A673 (cell line): ENCODE measurements at places on chromosomes 7 and 10. TPM values are rescaled to one million over a fixed set of nuclear protein-coding genes. Genes with fewer than 3 reads are reported as not detected.
A peak's percentile ranks its signal among the peaks of the same experiment; 100 is the strongest.

GPR15LG gene
- not detected in 2 replicates for total RNA-seq

DNA sequence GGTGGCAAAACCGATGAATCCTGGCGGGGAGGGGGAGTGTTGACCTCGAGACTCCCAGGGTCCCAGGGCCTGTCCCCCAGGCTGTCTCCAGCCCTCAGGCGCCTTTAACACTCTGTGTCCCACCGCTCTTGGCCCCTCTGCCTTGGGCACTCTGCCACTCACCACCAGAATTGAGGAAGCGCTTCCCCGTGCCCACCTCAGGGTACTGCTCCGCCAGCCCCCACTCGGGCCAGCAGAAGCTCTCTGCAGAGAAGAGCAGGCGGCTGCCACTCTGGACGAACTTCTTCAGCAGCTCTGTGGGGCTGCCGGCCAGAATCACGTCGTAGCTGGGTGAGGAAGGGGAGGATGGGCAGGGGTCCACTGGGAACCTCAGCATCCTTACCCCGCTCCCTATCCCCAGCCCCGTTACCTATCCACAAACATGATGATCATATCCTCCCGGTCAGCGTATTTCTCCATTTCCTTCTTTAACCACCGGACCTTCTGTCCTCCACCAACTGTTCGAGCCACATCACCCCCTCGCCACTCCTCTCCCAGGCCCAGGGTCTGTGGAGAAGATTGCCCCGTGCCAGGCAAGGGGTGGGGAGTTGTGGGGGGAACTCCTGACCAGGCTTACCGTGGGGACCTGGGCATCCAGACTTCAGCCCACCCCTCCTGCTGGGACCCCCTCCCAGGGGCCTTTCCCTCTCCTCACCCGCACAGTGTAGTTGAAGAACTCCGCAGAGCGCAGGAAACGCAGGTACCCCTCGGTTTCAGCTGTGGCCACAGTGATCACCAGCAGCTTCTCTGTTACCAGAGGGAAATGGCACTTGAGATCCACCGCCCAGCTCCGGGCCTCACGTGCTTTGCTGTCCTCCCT lies 1.2 kb downstream of the PLOD3 start:
- DNase-seq = no peak

GRCh38 chr7:41199136-41199535 lies 503.8 kb downstream of the INHBA start:
- no peak for DNase-seq

- no peak for DNase-seq
These were observed 1.3 kb upstream of the CUEDC2 start for GRCh38 chr10:102433619-102434046.

PKD2L1 gene
- not detected in 2 replicates for total RNA-seq

GRCh38 chr10:12660812-12661211 lies 311.5 kb downstream of the CAMK1D start:
- DNase-seq = no peak

SPAG6 gene
- total RNA-seq = 0.39 and 0.74 TPM in 2 replicates

MSMB gene
- not detected in 2 replicates for total RNA-seq

DNA sequence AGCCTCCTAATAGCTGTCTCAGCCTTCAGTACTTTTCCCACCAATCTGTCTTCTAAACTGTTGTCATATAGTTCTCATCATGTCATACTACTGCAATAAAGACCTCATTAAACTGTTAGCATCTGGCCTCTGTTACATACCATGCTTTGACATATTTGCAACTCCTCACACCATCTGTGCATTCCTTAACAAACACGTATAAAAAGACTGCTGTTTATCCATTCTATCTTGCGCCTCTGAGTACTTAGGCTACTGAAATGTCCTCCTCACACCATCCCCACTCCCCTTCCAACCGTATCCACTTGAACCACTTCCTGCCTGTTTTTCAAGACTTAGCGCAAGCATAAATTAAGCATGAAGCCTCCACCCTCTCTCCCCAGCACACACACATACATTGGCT lies 41.6 kb downstream of the SLC16A9 start:
- peak; percentile 56 for DNase-seq

- DNase-seq = no peak
These were observed 180.1 kb downstream of the RAPGEF5 start for GRCh38 chr7:22176791-22177412.

- DNase-seq = no peak
These were observed 255.3 kb downstream of the CELF2 start for GRCh38 chr10:11272915-11273389.

DNA sequence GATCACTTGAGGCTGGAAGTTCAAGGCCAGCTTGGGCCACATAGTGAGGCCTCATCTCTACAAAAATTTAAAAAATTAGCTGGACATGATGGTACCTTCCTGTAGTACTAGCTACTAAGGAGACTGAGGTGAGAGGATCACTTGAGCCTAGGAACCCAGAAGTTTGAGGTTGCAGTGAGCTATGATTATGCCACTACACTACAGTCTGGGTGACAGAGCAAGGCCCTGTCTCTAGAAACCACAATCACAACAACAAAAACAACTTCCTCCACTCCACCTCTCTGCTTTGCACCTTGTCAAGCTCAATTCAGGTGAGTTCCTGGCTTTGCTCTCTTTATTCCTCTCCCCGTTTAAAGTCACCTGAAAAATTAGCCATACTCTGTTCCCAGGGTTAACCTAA lies 8.3 kb upstream of the CAPZA2 start:
- no peak for DNase-seq

- no peak for DNase-seq
These were observed 25.5 kb downstream of the KLHDC10 start for GRCh38 chr7:130095812-130096211.
